Tibial nerve (tissue), 4 donors: ENCODE measurements at places on chromosomes 3 and 15. TPM values are rescaled to one million over a fixed set of nuclear protein-coding genes. Genes with fewer than 3 reads are reported as not detected.

The MKRN3 gene
- 2.8 TPM for total RNA-seq

The PRICKLE2 gene
- 33.6 TPM for total RNA-seq

The OSTN gene
- not detected for total RNA-seq

The BMF gene
- 3.6 TPM for total RNA-seq
